NCI-H2107 (cell line): ENCODE measurements at places on chromosomes 11 and 22.
A peak's percentile ranks its signal among the peaks of the same experiment; 100 is the strongest.

DNA sequence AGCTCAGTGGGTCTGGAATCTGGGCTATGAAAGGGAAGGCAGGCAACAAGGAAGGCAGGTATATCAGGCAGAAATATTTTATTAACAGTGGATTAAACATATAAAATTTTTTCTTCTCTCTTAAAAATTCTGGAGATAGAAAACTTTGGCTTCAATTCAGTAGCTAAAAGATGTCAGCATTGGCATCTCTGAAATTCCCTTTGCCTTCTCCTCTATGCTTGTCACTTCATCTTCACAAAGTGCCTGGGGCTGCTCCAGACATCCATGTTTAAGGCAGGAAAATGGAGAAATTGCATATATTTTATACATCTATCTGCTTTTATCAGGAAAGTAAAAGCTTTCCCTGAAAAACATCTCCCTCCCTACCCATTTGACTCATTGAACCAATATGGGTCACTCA, 894.1 kb upstream of the API5 start:
- no peak for DNase-seq

GRCh38 chr11:119223856-119224255, 17.7 kb downstream of the CBL start:
- no peak for DNase-seq

- no peak for DNase-seq
Measured at GRCh38 chr11:69376155-69377028, 82.4 kb downstream of the MYEOV start.

DNA sequence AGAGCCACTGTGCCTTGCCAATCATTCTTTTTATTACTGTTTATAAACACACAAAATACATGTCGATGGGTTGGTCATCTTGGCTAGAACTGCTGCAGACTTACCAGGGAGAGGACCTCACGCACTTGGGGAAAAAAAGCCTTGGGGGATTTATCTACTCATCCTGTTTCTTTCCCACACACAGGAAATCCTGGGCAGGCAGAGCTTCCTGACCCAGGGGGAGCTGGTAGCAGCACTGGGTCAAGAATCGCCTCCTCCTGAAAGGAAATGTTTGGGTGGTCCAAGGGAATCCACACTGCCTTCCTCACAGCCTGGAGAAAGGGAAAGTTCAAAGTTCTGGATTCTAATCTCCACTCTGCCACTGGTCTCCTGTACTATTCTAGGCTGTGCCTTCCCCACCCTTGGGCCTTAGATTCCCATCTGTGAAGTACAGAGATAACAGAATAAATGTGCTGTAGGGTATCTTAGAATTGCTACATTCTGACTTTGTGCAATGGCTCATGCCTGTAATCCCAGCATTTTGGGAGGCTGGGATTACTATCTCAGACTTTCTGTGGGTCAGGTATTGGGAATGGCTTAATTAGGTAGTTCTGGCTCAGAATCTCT, 31.2 kb upstream of the SMTN start:
- DNase-seq: no peak

GRCh38 chr11:70473186-70473872, 75.0 kb downstream of the CTTN start:
- DNase-seq: no peak

DNA sequence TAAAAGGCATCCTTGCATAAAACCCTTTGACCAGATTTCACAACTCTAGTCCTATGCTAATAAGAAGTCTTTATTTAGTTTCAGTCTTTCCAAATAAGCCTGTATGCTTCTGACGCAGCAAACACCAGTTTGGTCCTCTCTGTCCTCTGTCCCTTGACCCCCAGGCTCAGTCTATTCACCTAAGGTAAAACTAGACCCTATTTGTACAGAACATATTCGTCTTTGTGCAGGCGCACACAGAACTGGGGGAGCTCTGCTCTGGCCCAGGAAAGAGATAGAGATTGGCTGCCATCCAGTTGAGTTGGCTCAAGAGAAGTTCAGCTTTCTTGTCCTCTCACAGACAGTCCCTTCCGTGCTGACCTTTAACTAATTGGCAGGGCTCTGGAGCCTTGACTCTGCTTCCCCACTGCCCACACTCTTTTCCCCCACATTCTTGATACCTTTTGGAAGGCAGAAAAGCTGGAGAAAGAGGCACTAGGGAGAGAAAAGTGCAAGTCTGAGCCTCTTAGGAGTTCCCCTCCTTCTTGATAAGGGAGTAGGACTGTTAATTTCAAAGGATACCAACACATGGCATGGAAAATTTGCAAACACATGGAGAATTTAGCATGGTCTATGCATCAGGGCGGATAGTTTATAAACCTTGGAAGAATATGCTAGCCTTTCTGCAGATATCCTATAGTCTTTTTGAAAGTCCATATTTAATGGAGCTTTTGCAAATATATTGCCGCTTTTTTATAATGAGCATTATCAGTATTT, 21.2 kb upstream of the PSMA1 start:
- DNase-seq: no peak

- DNase-seq: no peak
Measured at GRCh38 chr11:105004021-105004420, 18.9 kb downstream of the CASP5 start.

- no peak for DNase-seq
Measured at GRCh38 chr11:73671701-73672100, 25.3 kb downstream of the PLEKHB1 start.

- DNase-seq: no peak
Measured at GRCh38 chr22:40687706-40688105, 8.4 kb downstream of the MCHR1 start.

GRCh38 chr22:26330971-26331625, 98.0 kb upstream of the ASPHD2 start:
- peak; percentile 60 for DNase-seq
